ENCODE measurements at places on chromosomes 4 and X.

DNA sequence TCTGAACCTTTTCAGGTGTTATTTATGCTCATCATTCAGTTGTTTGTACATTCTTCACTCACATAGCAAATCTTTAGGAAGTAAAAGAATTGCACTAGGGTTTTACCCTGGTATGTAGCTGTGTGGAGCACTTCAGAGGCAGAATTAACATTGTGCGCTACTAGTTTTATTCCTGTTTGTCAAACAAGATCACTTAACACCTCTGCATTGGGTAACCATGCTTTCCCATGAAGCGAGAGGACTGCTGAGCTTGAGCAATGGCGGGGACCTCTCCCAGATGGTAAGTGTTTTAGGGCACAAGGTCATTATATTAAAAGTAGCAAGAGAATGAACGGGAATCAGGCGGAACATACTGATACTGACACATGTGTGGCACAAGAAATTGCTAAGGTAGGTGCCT, 59.2 kb downstream of the SHROOM3 start:
- no peak for DNase-seq

DNA sequence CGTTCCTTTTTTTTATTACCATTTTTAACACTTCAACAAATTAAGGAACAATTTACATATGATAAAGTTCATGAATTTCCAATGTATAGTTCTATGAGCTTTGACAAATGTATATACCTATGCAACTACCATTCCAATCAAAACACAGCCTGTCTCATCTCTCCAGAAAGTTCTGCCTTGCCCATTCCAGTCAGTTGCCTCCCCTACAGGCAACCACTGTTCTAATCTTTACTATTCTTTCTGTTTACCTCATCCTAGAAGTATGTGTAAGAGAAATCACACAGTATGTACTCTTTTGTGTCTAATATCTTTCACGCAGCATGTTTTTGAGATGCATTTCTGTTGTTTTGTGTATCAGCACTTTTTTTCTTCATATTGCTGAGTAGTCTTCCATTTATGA, 224.9 kb downstream of the KIT start:
- no peak for DNase-seq

- DNase-seq = no peak
These were observed 1606.7 kb upstream of the AGA start for GRCh38 chr4:179048839-179049453.

GRCh38 chr4:8283631-8284121, 14.1 kb downstream of the HTRA3 start:
- DNase-seq = no peak

DNA sequence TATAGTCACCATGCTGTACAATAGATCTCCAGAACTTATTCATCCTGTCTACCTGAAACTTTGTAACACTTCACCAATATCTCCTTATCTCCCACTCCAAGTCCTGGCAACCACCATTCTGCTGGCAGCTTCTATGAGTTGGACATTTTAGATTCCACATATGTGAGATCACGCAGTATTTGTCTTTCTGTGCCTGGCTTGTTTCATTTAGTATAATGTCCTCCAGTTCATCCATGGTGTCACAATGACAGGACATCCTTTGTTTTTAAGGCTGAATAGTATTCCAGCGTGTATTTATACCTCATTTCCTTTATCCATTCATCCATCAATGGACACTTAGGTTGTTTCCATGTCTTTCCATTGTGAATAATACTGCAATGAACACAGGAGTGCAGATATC, 198.7 kb downstream of the QDPR start:
- DNase-seq = no peak

DNA sequence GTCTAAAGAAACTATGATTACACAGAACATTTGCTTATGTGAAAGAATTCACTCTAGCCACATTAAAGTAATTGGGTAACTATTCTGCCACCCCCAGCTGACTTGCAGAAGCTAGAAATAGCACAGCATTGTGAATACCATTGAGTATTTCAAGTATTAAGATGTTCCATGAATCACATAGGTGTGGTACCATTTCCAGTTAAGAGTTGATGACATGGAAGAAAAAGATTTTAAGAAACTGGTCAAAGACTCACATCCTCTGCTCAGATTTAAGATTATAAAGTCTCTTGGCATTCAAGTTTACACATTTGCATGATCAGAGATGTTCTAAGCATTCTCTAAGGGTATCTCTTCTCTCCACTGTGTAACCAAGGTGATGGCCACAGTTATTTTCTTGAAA, 287.5 kb downstream of the CAMK2D start:
- no peak for DNase-seq

DNA sequence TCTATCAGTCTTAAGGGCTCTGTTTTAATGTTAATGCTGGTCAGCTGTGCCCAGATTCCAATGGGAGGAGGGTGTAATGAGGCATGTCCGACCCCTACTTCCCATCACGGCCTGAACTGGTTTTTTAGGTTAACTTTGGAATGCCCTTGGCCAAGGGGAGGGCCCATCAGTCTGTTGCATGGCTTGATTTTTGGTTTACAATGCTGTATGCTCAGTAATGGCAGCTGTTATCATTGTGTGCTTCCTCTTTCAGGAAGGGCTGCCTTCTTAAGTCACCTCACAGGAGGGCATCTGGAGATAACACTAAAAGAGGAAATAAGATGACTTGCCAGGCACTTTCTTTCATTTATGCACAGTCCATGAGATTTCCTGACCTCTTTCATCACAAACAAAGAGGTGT, 36.3 kb downstream of the ATXN3L start:
- DNase-seq = no peak

All from 8988T (cell line).